Activated CD4-positive, alpha-beta T cell treated with anti-CD3 and anti-CD28 coated beads, Interleukin-2, amount 50 U/mL, for 4 hours (primary cell): ENCODE measurements at places on chromosomes 4 and X.

DNA sequence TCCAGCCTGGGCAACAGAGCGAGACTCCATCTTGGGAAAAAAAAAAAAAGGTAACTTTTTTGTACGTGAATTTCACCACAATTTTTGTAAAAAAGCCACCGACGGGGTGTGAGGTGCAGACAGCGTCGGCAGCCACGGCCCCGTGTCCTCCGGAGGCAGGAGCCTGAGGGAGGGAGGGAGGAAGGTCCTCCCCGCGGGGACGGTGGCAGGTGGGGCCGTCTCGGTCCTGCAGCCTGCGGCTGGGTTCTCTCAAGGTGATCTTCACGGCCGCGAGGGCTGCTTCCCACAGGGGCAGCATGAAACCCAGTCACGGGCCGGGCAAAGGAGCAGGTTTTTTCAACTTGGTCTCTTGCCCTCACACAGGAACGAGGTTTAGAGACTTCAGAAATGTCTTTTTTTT lies 14.0 kb downstream of the PLCXD1 start:
- no peak for DNase-seq

DNA sequence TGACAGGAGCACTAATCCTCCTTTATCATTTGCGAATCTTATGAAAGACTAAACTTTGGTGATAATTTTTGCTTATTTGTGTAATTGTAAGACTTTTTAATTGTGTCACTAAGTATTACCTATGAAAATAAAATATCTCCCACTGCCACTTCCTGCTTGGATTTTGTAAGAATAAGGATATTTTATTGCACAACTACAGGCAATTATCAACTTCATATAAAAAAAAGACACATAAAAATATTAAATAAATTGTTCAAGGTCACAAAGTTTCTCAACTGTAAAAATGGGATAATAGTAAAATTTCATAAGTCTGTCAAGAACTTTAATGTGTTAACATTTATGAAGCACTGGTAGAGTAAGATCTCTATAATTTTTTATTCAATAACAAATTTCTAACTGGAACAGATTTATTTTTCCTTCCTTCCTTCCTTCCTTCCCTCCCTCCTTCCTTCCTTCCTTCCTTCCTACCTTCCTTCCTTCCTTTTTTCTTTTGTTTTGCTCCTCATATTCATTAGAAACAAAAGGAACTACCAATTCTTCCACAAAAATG lies 527.6 kb upstream of the FAM47C start:
- DNase-seq, result no peak

GRCh38 chr4:125791896-125792295 lies 477.1 kb downstream of the FAT4 start:
- DNase-seq, result no peak

GRCh38 chr4:104501290-104501689 lies 6.6 kb upstream of the CXXC4 start:
- no peak for DNase-seq

DNA sequence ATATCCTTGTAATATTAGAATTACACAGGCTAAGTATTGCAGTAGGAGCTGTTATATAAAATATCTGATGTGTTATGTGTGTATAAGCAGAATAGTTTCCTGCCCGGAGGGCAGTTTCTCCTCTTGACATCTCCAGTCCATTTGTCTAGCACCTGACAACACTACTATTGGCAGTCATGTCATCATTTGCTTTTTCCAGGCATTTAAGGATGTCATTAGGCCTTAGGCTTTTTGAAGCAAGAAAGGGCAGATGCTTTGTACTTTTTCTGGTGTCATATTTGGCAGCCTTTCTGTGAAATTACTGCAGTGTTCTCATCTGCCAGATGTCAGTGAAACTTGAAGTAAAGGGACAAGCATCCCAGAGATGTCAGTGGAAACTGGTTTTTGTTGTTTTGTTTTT lies 2017.6 kb upstream of the IGFBP7 start:
- no peak for DNase-seq

- no peak for DNase-seq
These were observed 28.6 kb downstream of the NYX start for GRCh38 chrX:41475591-41476241.

- no peak for DNase-seq
These were observed 1115.5 kb downstream of the NLGN4X start for GRCh38 chrX:5113128-5113527.

DNA sequence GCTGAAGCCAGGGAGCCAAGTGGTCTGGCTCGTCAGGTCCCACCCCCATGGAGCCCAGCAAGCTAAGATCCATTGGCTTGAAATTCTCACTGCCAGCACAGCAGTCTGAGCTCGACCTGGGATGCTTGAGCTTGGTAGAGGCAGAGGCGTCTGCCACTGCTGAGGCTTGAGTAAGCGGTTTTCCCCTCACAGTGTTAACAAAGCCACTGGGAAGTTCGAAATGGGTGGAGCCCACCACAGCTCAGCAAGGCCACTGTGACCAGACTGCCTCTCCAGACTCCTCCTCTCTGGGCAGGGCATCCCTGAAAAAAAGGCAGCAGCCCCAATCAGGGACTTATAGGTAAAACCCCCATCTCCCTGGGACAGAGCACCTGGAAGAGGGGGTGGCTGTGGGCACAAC lies 353.8 kb downstream of the NAP1L3 start:
- DNase-seq, result no peak

DNA sequence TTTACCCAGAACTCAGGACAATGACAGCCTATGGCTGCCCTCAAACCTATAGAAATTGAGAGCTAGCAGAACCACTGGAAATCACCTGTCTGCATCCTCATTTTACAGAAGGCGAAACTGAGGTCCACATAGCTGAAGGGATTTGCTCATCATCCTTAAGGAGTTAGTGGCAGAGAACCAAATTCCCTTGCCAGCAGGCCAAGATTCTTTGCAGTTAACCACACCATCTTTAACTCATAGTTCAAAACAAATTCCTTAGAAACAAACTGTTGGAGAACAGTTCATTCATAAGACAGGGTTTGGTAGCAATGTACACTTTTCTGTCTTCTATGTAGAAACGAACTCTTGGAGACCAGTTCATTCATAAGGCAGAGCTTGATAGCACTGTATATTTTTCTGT lies 37.9 kb upstream of the RAP2C start:
- DNase-seq, result no peak

GRCh38 chr4:149891426-149891825 lies 75.8 kb upstream of the IQCM start:
- DNase-seq, result no peak

DNA sequence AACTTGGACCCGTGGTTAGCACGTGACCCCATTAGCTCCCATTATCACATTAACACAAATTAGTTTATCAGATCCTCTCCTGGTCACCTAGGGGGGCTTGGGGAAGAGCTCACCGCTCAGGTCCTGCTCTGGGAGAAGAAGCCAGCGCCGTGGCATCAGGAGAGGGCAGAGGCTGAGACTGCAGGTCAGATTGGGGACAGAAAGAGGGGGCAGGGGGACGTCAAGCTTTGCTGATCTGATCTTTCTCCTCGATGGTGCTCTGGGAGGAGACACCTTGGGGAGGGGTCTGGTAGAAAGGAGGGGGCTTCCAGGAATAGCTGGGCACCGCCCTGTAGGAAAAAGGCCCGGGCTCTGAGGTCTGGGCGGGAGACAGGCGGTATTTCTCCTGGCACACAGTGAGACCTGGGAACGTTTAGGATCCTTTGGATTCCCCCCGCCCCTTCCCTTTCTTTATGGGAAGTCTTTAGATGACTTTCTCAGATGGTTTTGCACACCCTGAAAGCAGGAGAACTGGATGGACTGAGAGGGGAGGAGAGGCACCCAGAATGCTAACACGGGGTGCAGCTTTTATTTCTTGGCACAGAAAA lies 9.1 kb upstream of the ELF4 start:
- no peak for DNase-seq

- no peak for DNase-seq
These were observed 103.6 kb downstream of the ENOX2 start for GRCh38 chrX:130799393-130799792.

- no peak for DNase-seq
These were observed 245.3 kb downstream of the HS3ST1 start for GRCh38 chr4:11183356-11183740.

- no peak for DNase-seq
These were observed 51.8 kb downstream of the STX18 start for GRCh38 chr4:4490041-4490440.

DNA sequence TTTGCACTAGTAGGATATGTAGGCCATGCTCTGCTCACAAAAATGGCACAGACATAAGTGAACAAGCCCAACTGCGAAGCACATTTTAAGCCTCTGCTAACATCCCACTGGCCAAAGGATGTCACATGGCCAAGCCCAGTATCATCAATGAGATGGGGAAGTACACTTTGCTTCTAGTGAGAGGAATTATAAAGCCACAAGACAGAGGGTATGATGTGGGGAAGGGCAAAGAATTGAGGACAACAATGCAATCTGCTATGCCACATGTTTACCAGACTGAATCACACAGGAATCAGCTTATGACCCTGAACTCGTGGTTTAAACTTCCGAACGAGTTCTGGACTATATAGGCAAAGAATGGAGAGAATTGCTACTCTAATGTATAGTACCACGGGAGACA lies 39.1 kb downstream of the SUPT20HL1 start:
- no peak for DNase-seq

GRCh38 chr4:1192091-1192492 lies 19.7 kb upstream of the SPON2 start:
- no peak for DNase-seq

DNA sequence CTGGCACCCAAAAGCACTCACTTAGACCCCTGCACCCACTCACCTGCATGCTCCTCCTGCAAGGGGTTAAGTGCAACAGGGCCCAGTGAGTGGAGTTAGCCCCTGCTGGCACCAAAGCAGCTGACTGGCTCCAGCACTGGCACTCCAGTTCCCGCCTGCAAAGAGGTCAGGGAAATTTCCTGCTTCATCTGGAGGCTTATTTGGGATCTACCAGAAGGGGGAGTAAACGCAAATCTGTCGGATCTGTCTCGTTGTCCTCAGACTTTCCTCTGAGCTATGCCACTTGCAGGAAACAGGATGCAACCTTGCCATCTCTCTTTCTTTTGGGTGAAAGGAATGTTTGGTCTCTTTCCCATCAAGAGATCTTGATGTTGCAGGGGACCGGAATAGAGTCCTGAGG lies 435.6 kb downstream of the PCDH10 start:
- no peak for DNase-seq

GRCh38 chr4:3184725-3185124 lies 64.2 kb upstream of the MSANTD1 start:
- DNase-seq, result no peak

GRCh38 chr4:47050761-47051725 lies 19.7 kb downstream of the GABRB1 start:
- DNase-seq, result no peak

DNA sequence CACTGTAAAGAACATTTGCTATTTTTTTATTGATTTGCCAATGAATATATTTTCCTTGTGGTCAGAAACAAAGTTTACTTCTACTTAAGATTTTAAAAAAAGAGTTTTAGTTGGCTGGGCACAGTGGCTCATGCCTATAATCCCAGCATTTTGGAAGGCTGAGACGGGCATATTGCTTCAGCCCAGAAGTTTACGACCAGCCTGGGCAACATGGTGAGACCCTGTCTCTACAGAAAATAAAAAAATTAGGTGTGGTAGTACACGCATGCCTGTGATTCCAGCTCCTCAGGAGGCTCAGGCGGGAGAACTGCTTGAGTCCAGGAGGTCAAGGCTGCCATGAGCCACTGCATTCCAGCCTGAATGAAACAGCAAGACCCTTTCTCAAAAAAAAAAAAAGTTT lies 36.8 kb downstream of the LRP2BP start:
- no peak for DNase-seq

- no peak for DNase-seq
These were observed 11.6 kb upstream of the MAD2L1 start for GRCh38 chr4:120078216-120078615.

GRCh38 chrX:101774340-101774739 lies 114.7 kb upstream of the ARMCX2 start:
- no peak for DNase-seq

GRCh38 chr4:102405821-102406401 lies 60.6 kb upstream of the SLC39A8 start:
- DNase-seq, result no peak

DNA sequence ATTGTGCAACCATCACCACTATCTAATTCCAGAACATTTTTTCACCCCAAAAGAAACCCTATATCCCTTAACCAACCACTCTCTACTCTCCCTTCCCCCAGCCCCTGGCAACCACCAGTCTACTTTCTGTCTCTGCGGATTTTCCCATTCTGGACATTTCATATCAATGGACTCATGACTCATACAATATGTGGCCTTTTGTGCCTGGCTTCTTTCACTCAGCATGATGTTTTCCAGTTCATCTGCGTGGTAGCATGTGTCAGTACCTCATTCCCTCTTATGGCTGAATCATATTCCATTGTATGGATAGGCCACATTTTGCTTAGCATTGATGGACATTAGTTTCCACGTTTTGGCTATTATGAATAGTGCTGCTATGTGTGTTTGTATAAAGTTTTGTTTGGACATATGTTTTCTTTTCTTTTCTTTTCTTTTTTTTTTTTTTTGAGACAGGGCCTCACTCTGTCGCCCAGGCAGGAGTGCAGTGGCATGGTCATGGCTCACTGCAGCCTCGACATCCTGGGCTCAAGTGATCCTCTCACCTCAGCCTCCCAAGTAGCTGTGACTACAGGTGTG lies 335.4 kb downstream of the BCOR start:
- DNase-seq, result no peak
